Retina (tissue), 1 donor: ENCODE measurements at places on chromosomes 2 and 18.

GRCh38 chr2:65299246-65299645 is 71.6 kb downstream of the ACTR2 start:
- DNase-seq = no peak

- DNase-seq = no peak
Observed at GRCh38 chr2:239120664-239121063, 272.8 kb downstream of the TWIST2 start.

GRCh38 chr2:217717646-217718045 is 285.1 kb downstream of the TNS1 start:
- DNase-seq = no peak

- no peak for DNase-seq
Observed at GRCh38 chr2:175181877-175182308, 383 bp upstream of the ATP5MC3 start.

DNA sequence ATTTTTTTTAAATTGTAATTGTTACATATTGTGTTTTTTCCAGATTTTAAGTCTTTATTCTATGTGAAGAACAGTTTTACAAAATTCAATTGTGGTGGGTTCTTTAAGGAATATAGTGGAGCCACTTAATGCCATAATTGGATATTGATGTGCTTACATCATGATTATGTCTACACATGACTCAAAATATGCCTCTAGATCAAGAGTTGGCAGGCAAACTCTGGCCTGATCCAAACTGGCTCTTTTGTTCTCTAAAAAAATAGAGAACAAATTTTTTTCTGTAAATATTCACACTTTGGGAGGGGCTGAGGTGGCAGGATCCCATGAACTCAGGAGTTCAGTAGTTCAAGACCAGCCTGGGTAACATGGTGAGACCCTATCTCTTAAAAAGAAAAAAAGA is 8.3 kb downstream of the EHBP1 start:
- no peak for DNase-seq

GRCh38 chr2:40716879-40717278 is 265.0 kb upstream of the SLC8A1 start:
- DNase-seq = no peak

DNA sequence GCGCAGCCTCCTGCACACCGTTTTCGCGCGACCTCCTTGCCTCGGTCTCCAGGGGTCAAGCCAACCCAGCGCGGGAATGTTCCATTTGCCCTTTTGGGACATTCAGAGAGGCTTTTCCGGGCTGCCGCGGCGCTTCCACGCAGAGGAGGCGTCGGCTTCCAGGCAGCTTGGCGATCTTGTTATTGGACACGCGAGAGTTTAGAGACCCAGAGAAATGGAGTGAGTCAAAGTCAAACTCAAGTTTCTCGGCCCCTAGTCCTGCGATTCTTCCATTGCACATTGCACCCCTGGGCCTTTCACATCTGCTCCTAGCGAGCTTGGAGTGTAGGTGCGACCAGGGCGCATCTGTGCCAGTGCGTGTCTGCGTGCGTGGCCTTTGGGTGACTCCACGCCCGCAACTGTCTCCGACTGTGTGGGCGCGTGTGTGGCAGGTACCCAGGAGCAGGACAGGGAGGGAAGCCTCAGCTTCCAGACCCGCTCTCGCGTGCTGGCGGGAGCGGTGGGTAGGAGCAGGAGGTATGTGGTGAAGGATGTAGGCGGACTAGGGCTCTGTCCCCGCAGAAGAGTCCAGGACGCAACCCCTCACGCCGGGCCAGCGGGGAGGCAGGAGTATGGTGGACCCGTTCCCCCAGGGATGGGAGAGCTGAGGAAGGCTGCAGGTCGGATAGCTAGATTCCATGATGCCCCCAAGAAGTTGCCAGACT is 13.5 kb downstream of the SIX3 start:
- DNase-seq = no peak

GRCh38 chr2:232502511-232502910 is 14.9 kb upstream of the ECEL1 start:
- peak; percentile 66 for DNase-seq

GRCh38 chr2:143177096-143177786 is 48.0 kb downstream of the ARHGAP15 start:
- DNase-seq = peak; percentile 24

- DNase-seq = peak; percentile 62
Observed at GRCh38 chr2:26721115-26722032, 28.9 kb downstream of the KCNK3 start.

- DNase-seq = no peak
Observed at GRCh38 chr2:185202945-185203528, 535.6 kb upstream of the FSIP2 start.

- no peak for DNase-seq
Observed at GRCh38 chr2:72275084-72275483, 127.4 kb upstream of the CYP26B1 start.

- DNase-seq = no peak
Observed at GRCh38 chr2:183029219-183029618, 9.0 kb downstream of the NCKAP1 start.

- DNase-seq = no peak
Observed at GRCh38 chr2:227462972-227463931, 8.7 kb upstream of the AGFG1 start.

DNA sequence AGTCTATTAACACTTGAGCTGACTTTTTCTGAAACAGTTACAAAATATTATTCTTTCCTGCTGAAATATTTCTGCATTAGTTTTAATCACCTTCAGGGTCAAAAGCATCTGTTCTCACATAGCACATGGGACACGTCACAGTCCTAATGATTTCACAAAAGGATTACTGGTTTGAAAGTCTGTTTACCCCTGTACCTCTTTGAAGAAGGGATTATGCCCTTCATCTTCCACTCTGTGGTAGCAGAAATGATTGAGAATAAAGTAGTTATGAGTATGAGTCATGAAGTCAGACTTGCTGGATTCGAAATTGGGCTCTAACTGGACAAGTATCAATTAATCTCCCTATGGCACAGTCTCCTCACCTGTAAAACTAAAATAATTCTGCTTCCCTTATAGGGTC is 121.2 kb downstream of the SATB2 start:
- no peak for DNase-seq

- no peak for DNase-seq
Observed at GRCh38 chr2:120244656-120245519, 7.8 kb upstream of the RALB start.

GRCh38 chr2:231272991-231273390 is 74.6 kb downstream of the ARMC9 start:
- DNase-seq = no peak

- no peak for DNase-seq
Observed at GRCh38 chr2:78417355-78417754, 608.1 kb upstream of the REG3G start.

- DNase-seq = peak; percentile 61
Observed at GRCh38 chr2:61177727-61178549, 15.9 kb downstream of the C2orf74 start.

- DNase-seq = no peak
Observed at GRCh38 chr18:75143851-75144250, 65.1 kb downstream of the PTGR3 start.

DNA sequence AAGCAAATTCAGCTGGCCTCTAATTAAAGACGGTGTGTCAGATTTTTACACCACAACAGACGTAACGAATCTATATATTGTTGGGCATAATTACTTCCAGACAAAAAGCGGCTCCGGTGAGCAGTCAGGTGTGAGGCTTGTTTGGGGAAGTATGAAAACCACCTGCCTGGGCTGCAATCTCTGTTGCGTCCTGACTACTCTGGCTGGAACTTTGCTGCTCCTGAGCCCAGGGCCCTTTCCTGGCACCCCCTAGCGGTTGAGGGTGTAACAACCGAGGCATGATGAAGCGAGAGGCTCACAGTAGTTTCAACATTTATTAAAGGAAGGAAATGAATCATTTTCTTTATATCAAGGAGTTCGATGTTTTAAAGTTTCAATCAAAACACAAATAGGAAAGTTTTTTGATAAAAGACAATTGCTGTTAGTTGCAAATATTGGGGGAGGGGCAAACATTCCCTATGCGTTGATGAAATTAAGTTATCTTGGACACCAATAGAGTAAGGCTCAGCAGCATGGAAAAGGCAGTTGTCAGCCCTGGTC is 10.6 kb upstream of the ITGB6 start:
- DNase-seq = peak; percentile 55

GRCh38 chr2:205748639-205749038 is 66.3 kb downstream of the NRP2 start:
- no peak for DNase-seq

DNA sequence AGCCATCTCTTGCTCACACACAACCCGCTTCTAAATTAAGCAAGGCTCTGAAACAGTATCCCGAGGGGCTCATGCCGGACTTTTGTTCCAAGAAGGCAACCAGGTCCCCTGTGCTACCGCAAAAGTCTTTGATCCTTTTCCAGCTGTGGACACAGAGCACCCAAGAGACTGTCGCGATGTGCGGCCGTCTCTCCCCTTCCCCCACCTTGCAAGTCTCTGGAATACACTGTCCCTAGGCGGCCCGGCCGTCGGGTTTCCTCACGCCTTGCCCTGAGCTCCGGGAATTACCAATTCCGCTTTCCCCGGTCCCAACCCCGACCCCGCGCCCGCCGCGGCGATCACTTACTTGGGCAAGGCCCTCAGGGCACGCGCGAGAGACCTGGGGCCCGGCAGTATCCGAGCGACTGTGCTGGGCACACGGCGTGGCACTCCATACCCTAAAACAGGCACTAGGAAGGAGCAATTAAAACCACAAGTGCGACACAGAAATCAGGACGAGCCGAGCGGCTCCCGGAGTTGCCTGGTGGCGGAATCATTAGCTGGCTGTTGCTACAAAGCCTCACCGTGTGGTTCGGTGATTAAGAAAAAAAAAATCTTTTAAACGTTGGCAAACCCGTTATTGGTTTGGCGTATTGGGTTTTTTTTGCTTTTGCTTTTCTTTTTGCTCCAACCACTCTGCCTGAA is 2.2 kb upstream of the DLX1 start:
- peak; percentile 73 for DNase-seq

GRCh38 chr2:64615844-64616536 is 37.7 kb downstream of the SERTAD2 start:
- DNase-seq = no peak

DNA sequence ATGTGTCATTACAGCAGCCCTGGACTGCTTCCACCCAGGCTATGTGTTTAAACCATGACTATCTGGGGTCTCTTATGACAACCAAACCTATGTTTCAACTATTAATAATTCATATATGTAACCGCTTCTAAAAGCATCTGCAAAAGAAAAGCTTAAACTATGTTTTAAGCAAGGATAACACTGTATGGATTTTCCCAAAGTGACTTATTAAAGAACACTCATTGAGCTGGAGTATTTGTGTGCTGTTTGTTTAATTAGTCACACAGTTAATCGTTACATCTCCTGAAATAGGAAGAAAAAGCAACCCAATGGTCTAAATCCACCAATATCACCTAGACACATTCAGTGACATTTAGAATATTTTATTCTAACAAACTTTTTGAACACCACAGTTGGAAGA is 51.3 kb downstream of the TMEM163 start:
- DNase-seq = no peak

DNA sequence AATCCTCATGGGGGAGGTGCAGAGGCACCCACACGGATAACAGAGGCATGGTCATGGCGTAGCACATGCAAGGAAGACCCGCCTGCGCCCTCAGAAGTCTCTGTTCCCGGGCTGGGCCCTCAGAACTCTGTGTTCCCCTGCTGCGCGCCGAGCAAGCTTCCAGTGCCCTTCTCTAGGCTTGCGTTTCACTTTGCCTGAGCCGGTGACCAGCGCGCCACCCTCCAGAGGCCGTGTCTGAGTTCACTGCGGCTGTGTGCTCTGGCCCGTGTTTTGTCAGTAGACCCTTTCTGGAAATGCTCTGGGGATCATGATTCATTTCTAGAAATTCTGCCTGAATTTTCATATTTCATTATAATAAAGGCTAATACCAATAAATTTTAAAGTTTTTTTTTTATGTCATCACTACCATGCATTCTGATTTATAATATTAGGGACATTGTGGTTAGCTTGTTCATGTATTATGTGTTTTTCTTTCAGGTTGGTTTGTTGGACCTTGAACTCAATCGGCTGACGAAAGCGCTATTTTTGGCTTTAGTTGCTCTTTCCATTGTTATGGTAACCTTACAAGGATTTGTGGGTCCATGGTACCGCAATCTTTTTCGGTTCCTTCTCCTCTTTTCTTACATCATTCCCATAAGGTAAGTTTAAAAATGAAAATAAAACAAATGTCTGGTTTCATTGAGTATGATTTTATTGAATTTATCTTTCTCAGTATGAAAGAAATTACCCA is 142.7 kb upstream of the NFATC1 start:
- DNase-seq = no peak

- DNase-seq = no peak
Observed at GRCh38 chr2:226122041-226122440, 677.6 kb downstream of the IRS1 start.

DNA sequence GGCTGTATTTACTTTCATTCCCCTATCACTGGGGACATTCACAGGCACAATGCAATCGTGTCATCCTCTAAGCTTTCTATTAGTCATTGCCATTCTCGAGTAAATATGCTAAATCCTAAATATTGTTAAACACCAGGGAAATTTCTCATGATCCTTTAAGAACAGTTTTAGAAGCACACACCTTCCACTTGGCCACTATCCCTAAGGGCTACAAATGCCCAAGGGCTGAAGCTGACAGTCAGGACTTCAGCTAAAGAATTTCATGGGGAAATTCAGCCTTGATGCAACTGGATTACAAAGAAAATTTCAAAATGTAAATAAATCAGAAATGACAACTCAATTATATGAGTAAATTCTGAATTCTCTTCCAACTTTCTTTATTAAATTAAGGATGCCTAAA is 163.1 kb upstream of the PID1 start:
- no peak for DNase-seq

- no peak for DNase-seq
Observed at GRCh38 chr2:129499747-129500146, 479.7 kb upstream of the RAB6C start.

GRCh38 chr2:74026687-74027241 is 42.1 kb downstream of the TET3 start:
- DNase-seq = no peak

GRCh38 chr2:100803334-100803733 is 16.6 kb upstream of the NPAS2 start:
- DNase-seq = no peak

DNA sequence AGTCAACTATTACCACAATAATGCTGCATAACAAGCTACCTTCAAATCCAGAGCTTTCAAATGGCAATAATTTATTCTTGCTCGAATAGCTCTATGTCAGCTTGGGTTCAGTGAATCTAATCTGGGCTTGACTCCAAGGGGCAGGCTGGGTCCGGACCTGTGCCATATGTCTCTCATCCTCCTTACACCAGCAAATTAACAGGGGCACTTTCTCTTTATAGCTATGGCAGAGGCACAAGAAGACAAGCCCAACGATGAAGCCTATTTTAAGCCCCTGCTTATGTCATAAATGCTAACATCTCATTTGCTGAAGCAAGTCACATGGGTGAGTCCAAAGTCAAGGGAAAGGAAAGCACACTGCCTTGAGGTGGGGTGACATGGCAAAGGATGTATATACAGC is 13.3 kb upstream of the ZNF521 start:
- DNase-seq = no peak

GRCh38 chr2:45259547-45260160 is 250.4 kb upstream of the SIX2 start:
- DNase-seq = no peak

- DNase-seq = no peak
Observed at GRCh38 chr2:66753257-66753656, 318.3 kb downstream of the MEIS1 start.

GRCh38 chr2:136185981-136186776 is 68.2 kb upstream of the CXCR4 start:
- DNase-seq = no peak
